A673 (cell line): ENCODE measurements at places on chromosomes 12 and 14. TPM values are rescaled to one million over a fixed set of nuclear protein-coding genes. Genes with fewer than 3 reads are reported as not detected.
A peak's percentile ranks its signal among the peaks of the same experiment; 100 is the strongest.

DNA sequence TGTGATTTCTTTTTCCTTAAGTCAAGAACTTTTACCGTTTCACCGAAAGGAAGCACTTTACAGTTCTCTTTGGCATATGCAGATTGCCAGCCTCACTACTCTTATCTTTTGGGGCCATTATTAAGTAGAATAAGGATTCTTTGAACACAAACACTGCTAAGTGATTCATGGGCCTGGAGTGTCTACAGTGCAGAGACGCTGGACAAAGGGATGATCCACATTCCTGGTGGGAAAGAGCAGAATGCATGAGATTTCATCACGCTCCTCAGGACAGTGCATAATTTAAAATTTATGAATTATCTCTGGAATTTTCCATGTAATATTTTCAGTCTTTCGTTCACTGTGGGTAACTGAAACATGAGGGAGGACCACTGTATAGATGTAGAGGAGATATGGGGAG is 90.2 kb downstream of the TTLL5 start:
- H3K27me3 ChIP-seq = no peaks in the 10 kb centered on the region
- H3K36me3 ChIP-seq = peaks cover 15% of the 10 kb centered on the region
- no peaks in the 10 kb centered on the region for H3K4me1 ChIP-seq
- no peak overlapping the region for H3K4me3 ChIP-seq

DNA sequence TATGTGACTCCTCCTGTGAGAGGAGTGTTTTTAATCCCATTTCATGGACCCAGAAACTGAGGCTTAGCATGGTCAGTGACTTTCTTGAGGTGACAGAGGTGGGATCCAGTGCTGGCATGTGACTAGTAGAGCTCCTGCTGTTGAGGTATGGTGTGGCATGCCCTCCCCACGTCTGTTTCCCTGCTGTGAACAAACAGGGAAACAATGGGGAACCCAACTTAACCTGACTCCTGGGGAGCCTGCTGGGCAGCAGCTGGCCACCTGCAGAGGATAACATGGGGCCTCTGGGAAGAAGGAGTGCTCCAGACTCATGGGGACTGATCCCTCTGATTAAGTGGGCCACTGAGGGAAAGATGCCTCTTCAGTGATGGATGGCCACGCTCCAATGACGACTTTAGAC is 114.0 kb downstream of the BEGAIN start:
- H3K4me1 ChIP-seq = no peaks in the 10 kb centered on the region
- no peak for DNase-seq
- H3K4me3 ChIP-seq = no peak overlapping the region
- no peaks in the 10 kb centered on the region for H3K36me3 ChIP-seq

DNA sequence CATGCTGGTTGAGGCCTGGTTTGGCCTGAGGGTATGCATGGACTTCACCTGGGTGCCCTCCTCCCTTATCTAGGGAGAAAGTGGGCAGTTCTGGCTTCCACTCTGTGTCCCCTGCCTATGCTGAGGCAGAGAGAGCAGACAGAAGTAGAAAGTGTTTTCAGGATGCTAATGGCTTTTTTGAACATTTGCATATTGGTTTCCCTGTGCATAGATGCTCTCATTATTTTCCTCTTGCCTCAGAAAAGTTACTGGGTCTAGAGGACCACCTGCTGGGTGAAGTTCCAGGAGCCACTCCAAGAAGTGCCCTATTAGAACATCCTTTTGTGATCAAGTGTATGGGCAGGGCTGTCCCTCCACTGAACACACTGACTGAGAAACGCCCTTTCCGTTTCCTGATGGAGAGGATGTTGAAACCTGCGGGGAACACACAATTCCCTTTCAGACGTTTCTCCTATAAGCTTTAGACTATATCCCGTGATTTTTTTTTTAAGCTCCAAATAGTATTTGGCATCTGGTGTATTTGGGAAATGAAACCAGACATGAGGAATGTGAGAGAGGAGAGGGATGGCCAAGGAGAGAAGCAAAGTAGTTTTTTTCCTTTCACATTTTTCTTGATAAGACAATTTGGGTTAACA is 66.6 kb downstream of the DAAM1 start:
- H3K27me3 ChIP-seq = no peaks in the 10 kb centered on the region
- no peak overlapping the region for H3K4me3 ChIP-seq
- peak; percentile 23 for DNase-seq
- H3K27ac ChIP-seq = no peak overlapping the region
- peaks cover 9% of the 10 kb centered on the region for H3K4me1 ChIP-seq
- no peaks in the 10 kb centered on the region for H3K36me3 ChIP-seq

GRCh38 chr12:132669166-132669879 is 17.8 kb downstream of the POLE start:
- H3K27ac ChIP-seq = no peak overlapping the region
- H3K27me3 ChIP-seq = no peaks in the 10 kb centered on the region
- H3K36me3 ChIP-seq = peaks cover 90% of the 10 kb centered on the region
- H3K4me1 ChIP-seq = no peaks in the 10 kb centered on the region
- DNase-seq = no peak

GRCh38 chr12:113757221-113758002 is 208.7 kb downstream of the RBM19 start:
- H3K36me3 ChIP-seq = no peaks in the 10 kb centered on the region
- no peak overlapping the region for H3K4me3 ChIP-seq

Gene NCOR2
- 227 and 276 TPM in 2 replicates for total RNA-seq

DNA sequence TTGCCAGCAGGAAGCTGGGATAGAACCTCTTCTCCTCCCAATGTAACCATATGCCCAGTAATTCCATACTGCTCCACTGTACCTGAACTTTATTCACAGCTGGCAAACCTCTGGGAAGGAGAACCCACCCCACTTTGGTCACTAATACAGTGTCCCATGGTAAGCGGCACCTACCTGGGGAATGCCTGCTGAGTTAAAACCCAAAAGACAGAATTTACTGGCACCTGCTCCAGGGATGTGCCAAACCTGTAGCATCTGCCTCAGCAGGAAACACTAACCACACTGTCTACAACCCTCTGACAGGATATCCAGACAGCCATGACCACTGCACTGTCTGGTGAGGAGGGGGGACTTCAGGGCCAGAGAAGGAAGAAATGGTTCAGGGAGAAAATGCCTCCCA is 26.6 kb downstream of the DDX24 start:
- H3K27me3 ChIP-seq = no peaks in the 10 kb centered on the region
- H3K36me3 ChIP-seq = peaks cover 70% of the 10 kb centered on the region
- H3K4me3 ChIP-seq = no peak overlapping the region
- H3K27ac ChIP-seq = no peak overlapping the region
